ENCODE measurements at places on chromosomes 12 and 14.
A peak's percentile ranks its signal among the peaks of the same experiment; 100 is the strongest.

GRCh38 chr14:85701763-85702162 lies 171.8 kb downstream of the FLRT2 start:
- no peak for DNase-seq

DNA sequence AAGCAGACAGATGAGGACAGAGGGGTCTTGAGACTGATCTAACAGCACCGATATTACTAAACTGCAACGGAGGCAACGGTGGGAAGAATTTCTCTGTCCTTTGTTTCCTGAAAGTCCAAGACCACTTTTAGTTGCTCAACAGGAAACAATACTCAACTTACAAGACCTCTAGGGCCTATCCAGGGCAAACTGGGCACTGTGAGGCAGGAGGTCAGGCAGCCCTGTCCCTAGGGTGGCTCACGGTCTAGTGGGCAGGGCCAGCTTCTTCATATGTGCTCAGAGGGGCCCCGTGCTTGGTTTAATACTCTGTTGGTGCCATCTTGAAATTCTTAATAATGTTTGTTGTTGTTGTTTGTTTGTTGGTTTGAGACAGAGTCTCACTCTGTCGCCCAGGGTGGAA lies 14.2 kb downstream of the SSH1 start:
- no peak for DNase-seq

- no peak for DNase-seq
Measured at GRCh38 chr14:96762650-96763049, 34.5 kb upstream of the VRK1 start.

GRCh38 chr12:61987173-61987572 lies 273.0 kb upstream of the USP15 start:
- no peak for DNase-seq

GRCh38 chr12:131606218-131606901 lies 104.5 kb upstream of the SFSWAP start:
- DNase-seq = no peak

DNA sequence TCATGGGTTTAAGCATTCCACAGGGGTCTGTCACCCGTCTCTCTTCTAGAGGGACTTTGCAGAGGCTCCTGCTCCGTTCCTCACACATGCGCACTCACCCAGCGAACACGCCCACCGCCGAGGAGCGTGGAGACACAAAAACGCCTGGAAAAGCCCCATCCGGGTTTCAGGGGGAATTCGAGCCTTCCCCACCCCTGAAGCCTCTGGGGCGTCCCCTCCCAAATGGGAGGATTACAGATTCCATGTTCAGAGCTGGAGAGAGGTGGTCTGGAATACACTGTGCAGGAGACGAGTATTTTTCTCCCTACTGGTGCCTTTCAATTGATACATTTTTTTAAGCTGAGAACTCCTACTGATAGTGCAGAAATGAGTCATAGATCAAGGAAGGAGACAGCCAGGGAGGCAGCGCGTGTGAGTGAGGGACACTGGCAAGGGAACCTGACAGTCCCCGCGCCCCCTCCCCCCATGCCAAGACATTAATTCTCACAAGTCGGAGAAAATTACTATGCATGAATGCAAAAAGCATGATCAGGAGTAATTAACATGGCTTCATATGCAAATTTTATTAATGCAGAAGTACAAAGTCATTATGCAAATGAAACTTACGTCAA lies 36.9 kb downstream of the BCL11B start:
- no peak for DNase-seq

DNA sequence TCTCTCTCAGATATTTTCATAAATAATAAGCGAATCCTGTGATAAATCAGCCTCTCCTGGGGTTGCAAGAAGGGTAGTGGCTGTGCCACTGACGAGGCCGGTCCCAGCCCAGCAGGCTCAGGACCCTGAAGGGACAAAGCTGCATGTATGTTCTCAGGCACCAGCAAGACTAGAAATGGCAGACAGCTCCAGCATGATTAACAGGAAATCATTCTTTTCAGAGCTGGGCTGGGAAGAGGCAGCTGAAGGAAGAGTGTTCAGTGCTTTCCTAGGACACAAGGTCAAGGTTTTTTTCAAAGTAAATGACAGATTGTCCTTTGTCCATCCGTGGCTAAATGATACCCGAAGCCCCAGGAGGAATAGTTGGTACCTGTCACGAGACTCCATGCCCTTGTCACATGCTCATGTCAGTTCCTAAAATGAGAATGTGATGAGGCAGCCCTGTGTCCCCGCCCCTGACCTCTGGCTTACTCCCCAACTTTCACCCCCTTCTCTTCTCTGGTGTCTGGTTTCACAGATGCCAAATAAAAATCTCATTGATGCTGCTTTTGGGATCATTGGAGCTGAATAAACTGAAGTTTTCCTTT lies 65.1 kb downstream of the PPP1R36 start:
- DNase-seq = no peak

DNA sequence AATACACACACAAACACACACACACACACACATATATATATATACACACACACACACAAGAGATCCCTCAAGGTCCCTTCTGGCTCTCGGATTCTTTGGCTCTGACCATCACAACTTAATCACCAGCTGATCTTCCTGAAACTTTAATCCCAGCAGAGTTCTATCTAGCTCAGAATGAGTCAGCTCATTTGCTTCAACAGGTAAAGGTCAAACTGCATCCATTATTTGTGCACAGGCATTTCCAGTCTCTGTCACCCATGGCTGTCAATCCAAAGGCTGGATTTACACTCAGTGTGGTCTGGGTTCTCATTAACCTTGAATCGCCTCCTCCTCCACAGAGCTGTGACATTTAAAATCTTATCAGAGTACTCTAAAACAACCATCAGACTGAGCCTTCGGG lies 113.3 kb upstream of the TMPO start:
- DNase-seq = no peak

DNA sequence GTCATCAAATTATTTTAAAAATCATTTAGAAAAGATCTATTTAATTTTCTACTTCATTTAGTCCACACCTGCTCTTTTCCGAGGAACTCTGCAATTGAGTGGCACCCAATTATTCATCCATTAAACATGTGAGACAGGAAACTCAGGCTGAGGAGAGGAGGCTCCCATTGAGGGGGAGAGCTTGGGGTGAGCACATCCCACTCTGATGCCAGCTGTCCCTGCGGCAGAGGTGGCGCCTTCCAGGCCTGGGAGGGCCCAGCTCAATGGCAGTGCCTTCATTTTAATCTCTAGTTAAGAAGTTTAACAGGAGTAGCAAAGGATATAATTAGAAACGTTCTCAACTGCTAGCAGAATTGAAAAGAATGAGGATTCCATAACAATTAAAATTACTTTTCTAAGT lies 92.0 kb downstream of the ITPR2 start:
- no peak for DNase-seq

DNA sequence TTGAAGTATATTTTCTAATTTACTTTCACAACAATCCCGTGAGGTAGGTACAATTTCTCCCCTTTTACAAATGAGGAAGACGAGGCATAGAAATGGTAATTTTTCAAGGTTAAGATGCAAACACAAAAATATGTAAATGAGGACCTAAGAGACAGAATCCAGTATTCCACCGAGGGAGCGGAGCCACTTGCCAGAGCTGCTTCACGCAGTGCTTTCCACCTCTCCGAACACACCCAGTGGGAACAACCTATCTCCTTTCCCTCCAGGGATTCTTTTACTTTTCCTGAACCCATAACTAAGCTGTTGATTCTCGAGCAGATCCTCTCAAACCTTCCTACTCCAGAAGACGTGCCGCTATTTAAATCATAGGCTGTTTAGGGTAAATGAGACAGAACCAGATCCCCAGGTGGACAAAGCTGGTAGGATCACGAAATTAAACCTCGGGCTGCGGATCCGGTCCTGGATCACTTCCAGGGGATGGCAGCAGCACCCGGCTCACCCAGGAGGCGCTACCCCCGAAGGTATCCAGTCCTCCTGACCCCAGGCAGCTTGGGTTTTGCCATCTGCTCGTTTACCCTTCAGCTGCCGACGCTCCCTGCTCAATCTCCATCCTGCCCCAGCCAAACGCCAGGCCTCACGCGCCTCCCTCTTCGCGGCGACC lies 1.5 kb downstream of the DDHD1 start:
- DNase-seq = peak; percentile 33

- DNase-seq = no peak
Measured at GRCh38 chr12:96136725-96137378, 57.3 kb upstream of the ELK3 start.

DNA sequence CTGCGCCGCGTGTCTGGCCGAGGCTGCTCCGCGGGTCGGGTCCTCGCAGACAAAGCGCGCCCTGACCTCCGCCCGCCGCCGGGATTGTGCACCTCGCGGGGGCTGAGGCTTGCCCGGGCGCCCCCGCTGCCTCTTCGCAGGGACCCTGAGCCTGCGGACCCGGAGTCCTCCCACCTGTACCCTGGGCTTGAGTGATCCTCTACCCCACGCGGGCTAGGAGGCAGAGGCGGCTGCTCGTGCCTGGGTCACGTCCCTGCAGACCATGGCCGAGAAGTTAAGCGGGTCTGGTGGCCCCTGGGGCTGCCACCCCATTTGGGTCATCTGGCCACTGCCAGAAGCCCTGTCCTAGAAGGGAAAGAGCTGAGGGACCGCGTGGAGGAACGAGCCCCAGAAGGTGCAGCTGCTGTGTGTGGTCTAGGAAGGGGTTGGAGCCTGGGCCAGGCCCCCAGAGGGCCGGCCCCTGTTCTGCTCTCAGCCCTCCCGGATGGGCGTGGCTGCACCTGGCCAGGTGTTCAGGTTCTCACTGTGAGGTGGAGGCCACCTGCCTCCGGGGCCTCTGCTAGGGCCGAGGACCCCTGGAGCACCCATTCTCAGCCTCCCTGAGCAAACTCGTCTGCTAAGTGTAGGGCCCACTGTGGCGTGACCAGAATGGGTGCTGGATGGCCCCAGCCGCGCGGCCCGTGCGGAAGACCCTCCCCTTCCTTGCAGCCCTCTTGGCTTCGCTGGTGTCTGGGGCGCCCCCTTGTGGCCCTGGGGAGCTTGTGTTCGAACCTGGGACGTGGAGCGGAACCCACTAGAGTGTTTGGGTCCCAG lies 49.6 kb downstream of the LRCOL1 start:
- DNase-seq = no peak

GRCh38 chr12:120101617-120102016 lies 14.9 kb downstream of the RAB35 start:
- DNase-seq = no peak

DNA sequence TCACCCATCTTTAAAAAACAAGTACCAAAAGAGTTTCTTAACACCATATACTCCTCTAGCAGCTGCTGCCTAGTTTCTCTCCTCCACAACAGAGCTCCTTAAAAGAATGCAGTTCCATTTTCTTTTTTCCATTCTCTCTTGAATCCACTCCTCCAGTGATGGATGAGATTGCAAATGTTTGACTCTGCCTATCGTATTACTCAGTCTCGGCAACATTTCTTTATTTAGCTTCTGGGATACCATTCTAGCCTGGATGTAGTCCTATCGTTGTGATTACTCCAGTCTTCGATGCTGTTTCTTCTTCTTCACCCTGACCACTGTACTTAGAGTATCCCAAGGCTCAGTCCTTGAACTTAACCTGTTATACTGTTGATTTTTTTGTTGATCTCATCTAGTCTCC lies 30.8 kb downstream of the CAND1 start:
- no peak for DNase-seq

DNA sequence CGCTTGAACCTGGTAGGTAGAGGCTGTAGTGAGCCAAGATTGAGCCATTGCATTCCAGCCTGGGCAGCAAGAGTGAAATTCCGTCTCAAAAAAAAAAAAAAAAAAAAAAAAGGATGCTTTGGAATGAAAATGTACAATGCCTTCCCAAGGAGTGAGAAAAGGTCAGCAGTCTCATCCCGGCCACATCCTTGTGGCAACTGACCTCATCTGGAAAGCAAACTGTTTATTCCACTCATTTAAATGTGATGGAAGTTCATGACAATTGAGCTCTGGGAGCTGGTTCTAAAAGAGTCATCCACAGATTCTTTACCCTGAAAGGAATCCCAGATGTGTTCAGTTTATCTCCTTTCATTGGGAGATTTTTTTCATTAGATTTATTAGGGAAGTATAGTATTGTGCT lies 19.4 kb upstream of the LIMA1 start:
- no peak for DNase-seq

- DNase-seq = peak; percentile 19
Measured at GRCh38 chr12:1083889-1084262, 92.9 kb downstream of the ERC1 start.

GRCh38 chr14:51228890-51229289 lies 11.2 kb upstream of the TMX1 start:
- DNase-seq = no peak

GRCh38 chr14:54673193-54674045 lies 106.5 kb downstream of the SAMD4A start:
- DNase-seq = no peak

DNA sequence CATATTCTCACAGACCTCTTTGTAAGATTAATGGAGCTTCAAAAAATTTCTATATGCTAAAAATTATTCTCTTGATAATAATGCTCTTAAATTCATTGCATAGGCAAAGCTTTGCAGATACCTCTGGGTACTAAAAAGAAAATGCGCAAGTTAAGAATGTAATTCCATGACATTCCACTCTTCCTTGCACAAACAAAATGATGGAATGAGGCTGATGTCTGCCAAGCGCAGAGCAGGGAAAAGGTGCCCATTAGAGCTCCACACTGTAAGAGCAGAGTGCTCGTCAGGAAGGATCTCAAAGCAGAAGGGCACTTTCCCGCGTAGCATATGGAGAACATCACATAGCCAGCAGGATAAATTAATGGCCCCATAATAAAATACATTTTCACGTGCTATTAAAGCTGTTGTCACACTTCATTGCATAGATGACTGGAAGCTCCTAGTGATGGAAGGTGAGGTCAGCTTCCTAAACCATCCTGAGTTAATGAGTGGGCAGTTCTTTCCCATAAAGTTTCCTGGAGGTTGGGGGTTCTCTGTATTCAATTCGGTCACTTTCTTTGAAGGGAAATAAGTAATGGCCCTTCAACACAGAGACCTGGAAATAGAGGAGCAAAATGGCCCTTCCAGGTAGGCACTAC lies 1058.9 kb downstream of the GALC start:
- no peak for DNase-seq
